NCI-H1417 (cell line): ENCODE measurements at places on chromosomes 5 and 9.
A peak's percentile ranks its signal among the peaks of the same experiment; 100 is the strongest.

- DNase-seq: no peak
Observed at GRCh38 chr9:72305707-72306106, 59.3 kb downstream of the ZFAND5 start.

- peak; percentile 47 for DNase-seq
Observed at GRCh38 chr5:132011622-132012343, at the start of gene ACSL6. ACSL6 (minus strand) TSS chr5:132011658; CDS start chr5:132011553, 105 bp downstream.

DNA sequence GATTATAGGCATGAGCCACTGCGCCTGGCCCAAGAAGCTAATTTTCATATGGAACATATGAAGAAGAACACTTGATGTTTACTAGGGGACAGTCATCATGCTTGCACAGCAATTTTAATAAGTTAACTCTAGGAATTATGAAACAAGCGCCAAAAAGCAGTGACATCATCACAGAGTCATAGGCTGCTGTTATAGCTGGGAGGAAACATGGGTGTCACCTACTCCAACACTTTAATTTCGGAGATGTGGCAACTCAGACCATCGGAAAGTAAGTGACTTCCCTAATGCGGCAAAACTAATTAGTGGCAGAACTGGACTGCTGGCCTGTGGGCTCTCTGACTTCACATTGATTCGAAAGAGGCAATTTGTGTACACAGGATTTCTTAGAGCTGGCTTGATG is 38.1 kb upstream of the EQTN start:
- no peak for DNase-seq

DNA sequence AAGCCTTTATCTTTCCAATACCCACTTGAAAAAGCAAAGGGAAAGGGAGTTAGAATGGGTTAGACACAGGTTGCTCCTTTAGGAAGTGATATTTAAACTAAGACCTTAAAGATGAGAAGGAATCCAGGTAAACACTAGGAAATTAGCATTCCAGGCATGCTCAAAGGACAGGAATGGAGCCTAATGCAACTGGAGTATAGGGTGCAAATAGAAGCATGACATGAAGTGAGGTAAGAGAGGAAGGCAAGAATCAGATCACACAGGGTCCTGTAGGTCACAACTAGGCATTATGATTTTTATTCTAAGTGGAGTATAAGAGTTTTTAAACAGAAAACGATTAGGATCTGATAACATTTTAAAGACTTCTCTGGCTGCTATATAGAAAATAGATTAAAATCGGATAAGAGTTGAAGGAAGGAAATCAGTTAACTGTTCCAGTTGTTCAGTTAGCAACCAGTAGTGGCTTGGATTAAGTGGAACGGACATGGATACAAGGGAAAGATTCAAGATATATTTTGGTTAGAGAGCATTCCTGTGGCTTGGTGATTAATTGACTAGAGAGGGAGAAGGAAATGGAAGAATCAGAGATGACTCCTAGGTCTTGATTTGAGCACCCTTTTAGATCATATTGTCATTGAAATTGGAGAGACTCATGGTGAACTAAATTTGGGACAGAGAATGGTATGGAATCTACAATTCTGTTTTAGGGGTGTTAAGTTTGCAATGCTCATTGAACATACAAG is 95.9 kb downstream of the FBXO4 start:
- DNase-seq: no peak

- DNase-seq: peak; percentile 66
Observed at GRCh38 chr5:169416583-169417196, 115.8 kb upstream of the SLIT3 start.

DNA sequence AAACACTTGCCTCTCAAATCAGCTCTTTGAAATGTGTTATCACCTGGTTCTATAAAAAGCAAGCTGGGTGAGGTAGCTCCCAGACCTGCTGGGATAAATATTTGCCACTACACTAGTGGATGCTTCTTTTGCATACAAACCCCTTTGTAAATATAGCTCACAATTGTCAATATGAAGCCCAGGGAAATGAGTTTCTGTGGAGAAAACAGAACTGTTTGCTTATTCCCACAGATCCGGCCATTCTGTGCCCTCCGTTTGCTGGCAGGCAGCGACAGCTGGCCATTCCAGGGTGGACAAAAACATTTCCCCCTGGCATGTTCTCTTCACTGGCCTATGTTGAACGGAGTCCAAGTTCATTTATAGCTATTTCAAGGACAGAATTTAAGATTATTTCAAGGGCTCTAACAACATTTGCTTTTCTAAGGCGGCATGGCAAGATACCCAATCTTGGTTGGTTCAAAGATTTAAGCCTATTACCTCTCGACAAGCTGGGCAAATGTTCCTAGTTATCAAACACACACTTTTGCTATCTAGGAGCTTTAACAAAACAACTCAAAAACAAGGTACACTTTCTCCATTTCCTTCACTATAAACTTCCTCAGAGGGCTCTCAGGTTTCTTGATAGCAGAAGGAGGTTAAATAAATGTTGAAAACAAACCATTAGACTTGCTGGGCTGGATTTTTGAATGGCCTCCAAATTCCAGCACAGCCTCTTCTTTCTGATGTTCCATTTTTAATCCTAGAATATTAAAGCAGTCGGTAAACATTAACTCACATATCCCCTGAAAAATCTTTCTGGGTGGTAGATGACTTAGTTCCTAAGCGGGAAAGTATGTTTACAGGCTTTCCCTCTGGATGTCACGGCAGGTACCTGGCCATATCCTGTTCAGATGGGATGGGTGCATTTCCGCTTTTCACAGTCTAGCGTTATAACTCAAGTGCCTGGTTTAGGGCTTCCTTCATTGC is 332.3 kb downstream of the PLK2 start:
- peak; percentile 25 for DNase-seq

DNA sequence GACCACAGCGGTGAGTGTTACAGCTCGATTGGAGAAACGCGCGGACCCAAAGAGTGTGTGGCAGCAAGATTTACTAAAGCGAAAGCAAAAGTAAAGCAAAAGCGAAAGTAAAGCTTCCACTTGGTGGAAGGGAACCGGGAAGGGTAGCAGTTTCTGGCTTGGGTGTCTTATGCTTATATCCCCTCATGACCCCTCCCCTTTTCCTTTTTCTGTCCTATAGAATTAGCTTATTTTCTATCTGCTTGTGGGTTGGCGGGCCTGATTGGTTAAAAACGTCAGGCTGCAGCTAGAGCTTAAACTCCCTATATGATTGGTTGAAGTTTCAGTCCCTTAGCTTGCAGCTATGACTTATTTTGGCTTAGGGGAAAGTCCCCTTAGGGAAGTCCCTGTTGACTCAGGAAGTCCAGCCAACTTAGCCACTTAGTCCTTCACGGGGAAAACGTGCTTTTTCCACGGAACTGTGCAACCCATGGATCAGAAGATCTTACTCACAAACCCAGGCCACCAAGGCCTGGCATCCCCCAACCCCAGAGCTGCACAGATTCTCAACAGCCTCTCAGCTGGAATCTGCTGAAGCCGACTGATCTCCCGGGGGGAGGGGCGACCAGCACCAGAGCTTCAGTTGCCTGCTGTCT is 114.2 kb upstream of the ADAMTS16 start:
- DNase-seq: peak; percentile 70

- DNase-seq: no peak
Observed at GRCh38 chr9:18061856-18062255, 412.1 kb upstream of the ADAMTSL1 start.

GRCh38 chr9:83620841-83621636 is 1.9 kb upstream of the IDNK start:
- DNase-seq: peak; percentile 71

- no peak for DNase-seq
Observed at GRCh38 chr9:121545150-121545874, 45.7 kb upstream of the GGTA1 start.

GRCh38 chr9:127589955-127590370 is 22.1 kb upstream of the STXBP1 start:
- peak; percentile 62 for DNase-seq

GRCh38 chr9:89010056-89010455 is 18.8 kb downstream of the S1PR3 start:
- DNase-seq: no peak

- DNase-seq: peak; percentile 54
Observed at GRCh38 chr9:36995927-36996705, 38.0 kb downstream of the PAX5 start.

- no peak for DNase-seq
Observed at GRCh38 chr5:60651872-60652620, 47.9 kb downstream of the DEPDC1B start.

DNA sequence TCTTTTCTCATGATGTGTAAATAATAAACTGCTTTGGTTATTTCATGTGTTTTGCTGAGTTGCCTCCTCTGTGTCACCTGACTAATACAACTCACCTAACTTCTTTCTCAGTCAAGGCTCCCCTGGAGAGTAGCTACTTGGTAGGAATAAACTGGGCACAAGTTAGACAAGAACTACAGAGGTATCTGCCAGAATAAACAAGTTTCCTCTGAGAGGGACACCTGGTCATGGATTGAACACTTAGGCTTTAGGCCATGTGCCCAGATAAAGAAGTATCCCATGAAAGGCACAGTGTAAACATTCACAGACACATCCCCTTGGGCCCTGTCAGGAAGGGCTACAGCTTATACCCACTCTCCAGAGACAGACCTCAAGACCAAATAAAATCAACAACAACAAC is 532.5 kb downstream of the KIF4B start:
- no peak for DNase-seq
